Ureter (tissue), 1 donor: ENCODE measurements at places on chromosomes 12 and 14. TPM values are rescaled to one million over a fixed set of nuclear protein-coding genes. Genes with fewer than 3 reads are reported as not detected.

Gene GYS2
- total RNA-seq: 0.16 TPM

Gene ANO6
- 80.9 TPM for total RNA-seq

Gene SART3
- 64.9 TPM for total RNA-seq

Gene KRT83
- not detected for total RNA-seq

Gene CEP170B
- total RNA-seq: 42.2 TPM

Gene NPAS3
- total RNA-seq: 2.3 TPM

Gene WASHC3
- total RNA-seq: 41.5 TPM

Gene LAG3
- total RNA-seq: 2.3 TPM

- DNase-seq: no peak
Measured at GRCh38 chr12:86091681-86092080, 164.5 kb downstream of the MGAT4C start.

- no peak for DNase-seq
Measured at GRCh38 chr12:114431902-114432301, 26.0 kb upstream of the TBX5 start.

DNA sequence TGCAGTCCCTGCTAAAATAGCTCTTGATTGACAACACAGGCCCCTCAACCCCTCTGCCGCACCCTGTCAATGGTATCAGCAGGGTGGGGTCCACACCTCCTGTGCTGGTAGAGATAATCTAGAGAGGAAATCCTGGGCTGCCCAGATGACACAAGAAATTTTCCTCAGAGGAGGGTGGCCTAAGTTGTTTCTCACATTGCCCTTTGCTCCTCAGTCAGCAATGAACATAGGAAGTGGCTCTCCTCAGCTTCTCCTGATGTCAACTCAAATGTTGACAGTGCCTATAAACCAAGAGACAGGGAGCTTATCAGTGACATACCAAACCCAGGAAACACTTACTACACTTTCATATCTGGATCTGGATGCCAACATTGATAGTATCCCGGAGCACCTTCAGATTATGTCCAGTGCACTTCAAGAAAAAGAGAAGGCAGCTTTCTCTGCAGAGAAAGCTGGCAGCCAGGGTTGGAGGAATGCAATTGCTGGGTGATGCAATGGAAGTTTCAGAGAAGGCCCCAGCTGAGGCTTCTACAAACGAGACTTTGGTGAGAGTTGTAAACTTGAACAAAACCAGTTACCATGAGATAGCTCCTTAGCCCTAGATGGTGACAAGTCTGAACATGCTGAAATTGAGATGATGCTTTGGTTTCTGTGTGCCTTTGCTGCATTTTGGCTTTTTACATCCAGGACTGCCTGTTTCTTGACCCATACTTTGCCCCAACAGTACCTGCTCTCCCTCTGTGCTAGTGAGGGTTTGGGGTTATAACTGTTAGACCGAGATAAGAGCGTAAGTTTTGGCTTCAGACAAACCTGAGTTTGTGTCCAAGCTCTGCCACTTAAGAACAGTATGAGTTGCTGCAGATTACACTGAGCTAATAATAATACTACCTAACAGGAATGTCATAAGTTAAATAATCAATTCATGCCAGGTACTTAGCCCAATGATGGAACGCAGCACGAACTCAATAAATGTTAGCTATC is 183.5 kb downstream of the NUAK1 start:
- no peak for DNase-seq

DNA sequence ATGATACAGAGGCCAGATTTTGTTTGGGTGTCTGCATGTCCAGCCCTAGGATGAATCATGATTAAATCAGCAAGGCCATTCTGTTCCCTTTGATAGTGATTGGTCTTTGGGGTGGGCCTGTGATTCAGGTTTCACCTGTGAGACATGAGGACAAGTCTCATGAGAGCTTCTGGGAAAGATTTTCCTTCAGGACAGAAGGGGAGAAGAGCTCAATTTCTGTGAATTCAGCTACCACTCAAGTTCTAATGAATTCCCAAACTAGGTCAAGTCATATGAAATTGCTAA is 73.4 kb downstream of the ZNF664 start:
- no peak for DNase-seq

DNA sequence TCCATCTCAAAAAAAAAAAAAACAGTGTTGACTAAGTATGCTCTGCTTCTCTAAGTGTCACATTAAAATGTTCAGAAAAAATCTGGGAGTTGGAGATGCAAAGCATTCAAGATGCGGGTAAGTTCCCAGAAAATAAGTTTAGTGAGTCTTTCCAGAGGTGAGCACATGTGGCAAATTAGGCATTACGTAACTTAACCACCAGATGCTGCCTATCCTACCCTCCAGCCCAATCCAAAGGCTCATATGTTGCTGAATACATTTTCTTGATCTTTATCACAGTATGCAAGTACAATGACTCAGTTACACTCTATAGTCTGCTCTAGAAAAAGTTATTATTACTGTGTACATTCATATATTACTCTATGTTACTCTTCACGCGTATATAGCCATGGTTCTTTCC is 3.6 kb downstream of the SLC2A14 start:
- DNase-seq: no peak

GRCh38 chr12:124147027-124147426 is 147.9 kb upstream of the RFLNA start:
- no peak for DNase-seq

DNA sequence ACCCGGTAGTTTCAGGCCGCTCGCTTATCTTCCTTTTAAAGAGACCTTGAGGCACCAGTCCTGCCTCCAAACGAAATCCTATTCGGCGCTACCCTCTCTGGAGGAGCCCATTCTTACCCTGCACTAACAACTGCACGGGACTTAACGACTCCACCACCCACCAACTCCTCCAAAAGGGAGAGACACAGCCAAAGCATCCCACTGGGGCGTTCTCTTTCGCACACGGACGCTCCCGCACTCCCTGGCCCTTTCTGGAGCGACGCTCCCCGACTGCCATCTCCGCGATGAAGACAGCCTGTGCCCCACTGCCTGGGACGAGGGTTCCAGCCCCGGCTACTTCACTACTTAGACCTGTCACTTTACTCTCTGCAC is 650 bp downstream of the GALC start:
- DNase-seq: no peak

GRCh38 chr12:79841248-79841877 is 93.5 kb downstream of the PPP1R12A start:
- DNase-seq: no peak

- DNase-seq: no peak
Measured at GRCh38 chr12:93186131-93186530, 191.6 kb upstream of the NUDT4 start.

- no peak for DNase-seq
Measured at GRCh38 chr14:99093532-99094517, 178.2 kb downstream of the BCL11B start.

- DNase-seq: no peak
Measured at GRCh38 chr12:30725739-30726138, 29.0 kb downstream of the CAPRIN2 start.

DNA sequence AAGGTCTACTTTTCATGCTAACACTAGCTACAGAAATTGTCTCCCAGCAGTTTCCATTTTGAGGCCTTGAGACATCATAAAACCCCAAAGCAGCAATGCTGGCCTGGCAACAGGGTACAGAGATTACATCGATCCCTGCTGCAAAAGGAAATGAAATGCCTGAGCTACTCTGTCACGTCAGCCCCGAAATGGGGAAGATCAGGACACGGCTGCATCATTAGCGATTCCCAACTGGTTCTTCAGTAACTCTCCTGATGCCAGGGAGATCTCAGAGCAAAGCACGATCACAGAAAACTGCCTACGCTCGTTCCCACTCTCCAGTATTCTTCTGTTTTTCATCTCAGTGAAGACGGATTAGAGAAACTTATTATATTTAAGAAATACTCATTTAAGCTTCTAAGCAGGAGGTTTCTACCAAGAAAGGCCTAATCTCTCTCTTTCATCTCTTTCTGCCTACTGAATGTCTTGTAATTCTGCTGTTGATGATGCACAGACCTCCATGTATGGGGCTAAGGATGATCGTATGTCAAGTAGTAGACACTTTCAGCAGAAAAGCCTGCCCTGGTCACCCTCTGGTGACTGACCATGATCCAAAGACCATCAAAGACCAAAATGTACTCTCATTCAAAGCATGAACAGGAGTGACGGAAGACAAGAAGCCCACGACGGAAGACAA is 168.5 kb downstream of the RIMBP2 start:
- no peak for DNase-seq

- no peak for DNase-seq
Measured at GRCh38 chr14:89014569-89014850, 190.1 kb downstream of the TTC8 start.

- DNase-seq: no peak
Measured at GRCh38 chr12:52791271-52792184, 4.4 kb downstream of the KRT3 start.

DNA sequence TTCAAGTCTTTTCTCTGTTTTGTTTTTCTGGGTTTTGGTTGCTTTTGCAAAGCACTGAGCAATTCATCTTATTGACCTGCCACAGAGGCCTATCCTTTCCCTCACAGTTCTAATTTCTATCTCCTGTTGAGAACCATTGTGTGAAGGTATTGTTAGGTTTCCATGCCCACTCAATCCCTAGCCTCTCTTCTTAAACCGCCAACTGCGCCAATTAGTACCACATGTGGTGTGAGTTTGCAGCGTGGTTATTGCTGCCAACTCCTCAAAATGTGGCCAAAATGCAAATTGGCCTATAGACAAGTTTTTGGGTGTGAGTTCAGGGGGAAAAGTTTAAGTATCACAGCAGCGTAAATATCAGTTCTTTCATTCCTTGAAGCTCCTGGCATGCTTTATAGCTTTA is 232.6 kb downstream of the FLRT2 start:
- no peak for DNase-seq
